Myocyte (in vitro differentiated cells): ENCODE measurements at places on chromosomes 1 and 21. TPM values are rescaled to one million over a fixed set of nuclear protein-coding genes. Genes with fewer than 3 reads are reported as not detected.
A peak's percentile ranks its signal among the peaks of the same experiment; 100 is the strongest.

- peak; percentile 32 for DNase-seq
Measured at GRCh38 chr1:102595106-102595505, 513.2 kb downstream of the COL11A1 start.

DNA sequence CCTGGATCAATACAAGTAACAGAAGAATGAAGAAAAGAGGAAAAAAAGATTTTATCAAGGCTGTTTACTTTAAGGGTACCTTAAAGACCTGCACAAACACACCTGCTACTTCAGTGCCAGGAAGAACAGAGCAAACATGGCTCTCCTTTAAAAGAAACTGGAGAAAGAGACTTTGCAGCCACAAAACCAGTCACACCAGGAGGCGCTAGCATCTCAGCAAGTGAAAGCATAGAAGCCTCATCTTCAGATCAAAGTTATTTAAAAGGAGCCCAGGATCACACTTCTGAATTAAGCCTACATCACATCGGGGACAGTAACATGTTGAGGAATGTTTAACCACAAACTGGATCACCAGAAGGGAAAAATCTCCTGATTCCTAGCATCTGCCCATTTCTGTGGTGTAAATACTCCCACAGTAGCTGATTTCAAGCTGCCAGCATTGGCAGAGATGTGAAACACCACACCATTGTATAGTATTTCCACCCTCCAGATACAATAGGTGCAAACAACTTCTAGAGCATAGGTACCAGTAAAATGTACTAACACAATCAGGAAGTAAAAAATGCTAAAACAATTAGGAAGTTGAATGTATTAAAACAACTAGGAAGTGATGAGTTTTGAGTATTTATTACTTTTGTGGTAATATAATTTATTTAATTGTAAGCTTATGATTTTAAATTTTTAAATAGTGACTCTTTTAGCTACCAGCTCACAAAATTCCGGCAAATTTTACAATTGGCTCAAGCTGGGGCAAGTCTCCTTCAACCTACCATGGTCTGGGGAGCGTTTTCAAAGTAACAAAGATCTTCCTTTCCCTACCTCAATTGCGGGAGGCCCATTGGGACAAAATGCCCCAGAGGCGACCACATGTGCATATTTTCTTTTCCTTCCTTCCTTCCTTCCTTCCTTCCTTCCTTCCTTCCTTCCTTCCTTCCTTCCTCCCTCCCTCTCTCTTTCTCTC, 105.3 kb upstream of the CLDN14 start:
- DNase-seq = no peak

GRCh38 chr1:2554621-2555387, 1.4 kb upstream of the TNFRSF14 start:
- no peak for DNase-seq

- DNase-seq = no peak
Measured at GRCh38 chr1:22540337-22540736, 23.0 kb upstream of the EPHA8 start.

- no peak for DNase-seq
Measured at GRCh38 chr1:204983881-204984280, 59.1 kb upstream of the CNTN2 start.

KCTD3 gene
- 32.1 and 35.2 TPM in 2 replicates for total RNA-seq
